ENCODE measurements at places on chromosomes 4 and X. TPM values are rescaled to one million over a fixed set of nuclear protein-coding genes. Genes with fewer than 3 reads are reported as not detected.

The RBM47 gene
- total RNA-seq = 61.1 TPM

The PLAC8 gene
- total RNA-seq = not detected

The CCDC160 gene
- total RNA-seq = not detected

The SMIM10L2A gene
- total RNA-seq = 1.5 TPM

The NKRF gene
- total RNA-seq = 9.8 TPM

The SYN1 gene
- total RNA-seq = 2.7 TPM

The PGAM4 gene
- not detected for total RNA-seq

The TLR10 gene
- not detected for total RNA-seq

The C4orf36 gene
- not detected for total RNA-seq

The XAGE3 gene
- not detected for total RNA-seq

The SPACA5 gene
- not detected for total RNA-seq

The WAS gene
- 4.4 TPM for total RNA-seq

The ASMT gene
- not detected for total RNA-seq

The DOK7 gene
- total RNA-seq = 4.7 TPM

The RS1 gene
- total RNA-seq = not detected

The CPZ gene
- total RNA-seq = 26.3 TPM

The TRAPPC11 gene
- total RNA-seq = 40.3 TPM

GRCh38 chrX:10571260-10571659 is 49.1 kb downstream of the MID1 start:
- DNase-seq = no peak

- no peak for DNase-seq
These were observed 217.9 kb downstream of the ARAP2 start for GRCh38 chr4:36026348-36026880.

DNA sequence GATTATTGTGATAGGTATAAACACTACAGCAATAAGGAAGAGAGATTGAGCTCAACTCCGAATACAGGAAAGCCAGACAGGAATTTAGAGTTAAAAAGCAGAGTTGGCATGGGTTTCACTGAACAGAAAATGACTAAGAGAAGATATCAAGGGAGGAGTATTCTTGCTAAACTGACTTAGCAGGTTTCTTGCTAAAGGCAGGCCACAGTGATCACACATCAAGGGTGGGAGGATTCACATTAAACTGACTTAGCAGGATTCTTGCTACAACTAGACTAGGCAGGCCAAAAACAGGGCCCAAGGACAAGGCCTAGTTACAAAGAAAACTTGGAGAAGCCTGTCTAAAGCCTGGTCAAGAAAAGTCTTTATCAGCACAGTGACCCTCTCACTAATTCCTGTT is 195.1 kb downstream of the MAGEB5 start:
- no peak for DNase-seq

DNA sequence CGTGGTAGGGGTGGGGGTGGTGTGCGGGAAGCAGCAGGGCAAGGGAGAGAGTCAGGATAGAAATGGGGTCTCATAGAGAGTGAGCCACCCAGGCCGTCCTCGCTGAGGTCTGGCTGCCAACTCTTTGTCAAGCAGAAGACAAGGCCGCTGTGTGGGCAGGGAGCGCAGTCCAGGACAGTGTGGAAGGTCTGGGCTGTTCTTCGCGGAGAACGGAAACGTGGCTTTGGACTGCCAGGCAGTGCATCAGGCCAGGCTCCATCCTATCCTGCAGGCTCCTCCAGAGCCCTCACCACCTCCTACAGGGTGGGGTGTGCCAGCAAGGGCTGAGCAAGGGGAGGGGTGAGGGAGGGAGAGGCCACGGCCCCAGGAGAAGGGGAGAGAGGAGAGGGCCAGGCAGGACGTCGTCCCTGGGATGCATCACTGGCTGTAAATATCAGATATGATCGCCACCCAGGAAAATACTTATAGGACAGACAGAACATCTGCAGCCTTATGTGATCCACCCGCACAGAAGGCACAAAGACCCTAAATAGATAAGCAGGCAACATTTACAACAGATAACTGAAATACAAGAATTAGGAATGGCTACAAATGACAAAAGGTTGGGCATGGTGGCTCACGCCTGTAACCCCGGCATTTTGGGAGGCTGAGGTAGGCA is 85.3 kb downstream of the ABLIM2 start:
- DNase-seq = no peak

DNA sequence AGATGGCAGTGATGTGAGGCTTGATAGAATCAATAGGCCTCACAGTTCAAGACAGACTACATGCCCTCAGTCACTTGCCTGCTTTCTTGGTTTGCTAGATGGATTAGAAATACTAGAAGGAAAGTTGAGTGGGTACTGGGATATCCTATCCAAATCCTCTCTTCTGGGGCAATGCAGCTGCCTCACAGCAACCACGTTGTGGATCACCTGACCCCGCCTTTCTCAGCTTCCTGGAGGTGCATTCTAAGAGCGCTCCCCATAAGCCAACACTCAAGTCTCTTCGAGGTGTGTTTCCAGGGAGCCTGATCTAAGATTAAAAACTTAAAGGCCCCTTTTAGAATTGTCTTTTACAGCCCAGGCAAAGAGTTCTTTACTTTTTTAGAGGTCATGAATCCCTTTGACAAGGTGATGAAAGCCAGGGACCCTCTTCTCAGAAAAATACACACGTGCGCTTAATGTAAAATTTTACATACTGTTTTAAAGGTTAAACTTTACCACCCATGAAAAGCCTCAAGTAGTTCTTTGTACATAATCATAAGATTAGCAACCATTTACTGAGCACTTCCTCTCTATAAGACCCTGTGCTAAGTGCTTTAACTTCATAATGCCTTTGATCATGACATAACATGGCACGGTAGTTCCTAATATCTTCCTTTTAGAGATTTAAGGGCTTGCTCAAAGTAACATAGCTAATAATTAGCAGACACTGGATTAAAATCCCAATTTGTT is 840 bp upstream of the RPL34 start:
- no peak for DNase-seq

- no peak for DNase-seq
These were observed 149.8 kb downstream of the STIM2 start for GRCh38 chr4:27010334-27010940.

DNA sequence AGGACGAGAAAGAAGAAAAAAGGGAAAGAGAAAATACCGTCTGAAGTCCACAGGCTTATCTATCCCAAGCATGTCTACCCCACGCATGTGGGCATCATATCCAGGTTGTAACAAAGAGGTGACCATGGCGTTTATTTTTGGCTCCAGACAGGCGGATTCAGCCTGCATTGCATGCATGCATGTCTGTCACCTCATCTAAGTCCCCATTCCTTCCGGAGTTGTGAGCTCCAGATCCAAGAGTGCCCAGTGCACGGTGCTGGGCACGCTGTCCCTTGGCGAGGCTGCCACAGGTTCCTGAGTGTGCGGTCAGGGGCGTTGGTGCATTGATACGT is 905 bp upstream of the GALNTL6 start:
- no peak for DNase-seq

DNA sequence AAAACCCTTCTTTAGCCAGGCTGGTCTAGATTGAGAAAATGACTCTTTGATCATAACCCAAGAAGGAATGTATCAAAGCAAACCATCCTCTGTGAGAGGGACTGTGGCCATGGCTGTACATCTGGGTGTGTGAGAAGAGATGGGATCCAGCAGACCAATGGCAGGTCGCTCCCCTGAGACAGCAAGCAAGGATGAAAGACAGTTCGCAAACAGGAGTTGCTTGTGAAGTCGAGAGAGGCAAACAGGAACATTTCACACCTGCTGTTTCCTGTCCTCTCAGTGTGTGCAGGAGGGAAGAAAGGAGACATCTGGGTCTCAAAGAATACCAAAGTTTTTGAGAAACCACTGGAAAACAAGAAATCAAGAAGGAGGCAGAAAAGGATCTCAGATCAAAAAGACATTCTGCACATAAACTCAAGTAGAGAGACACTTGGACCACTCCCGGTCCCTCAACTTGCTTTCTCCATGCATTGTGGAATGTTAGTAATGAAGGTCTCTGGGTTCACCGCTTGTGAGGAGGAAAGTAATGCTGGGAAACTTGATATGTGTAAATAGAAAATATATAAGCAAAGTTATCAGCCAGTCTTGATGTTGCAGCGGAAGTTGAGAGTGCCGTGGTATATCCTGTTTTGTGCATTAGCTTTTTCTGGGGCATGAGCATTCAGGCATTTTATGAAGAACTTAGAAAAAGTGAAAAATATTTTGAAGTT is 327.5 kb downstream of the BMPR1B start:
- DNase-seq = no peak

- DNase-seq = no peak
These were observed 38.1 kb upstream of the RASGEF1B start for GRCh38 chr4:81509822-81510221.

- no peak for DNase-seq
These were observed 66.1 kb upstream of the HGFAC start for GRCh38 chr4:3375688-3376087.

DNA sequence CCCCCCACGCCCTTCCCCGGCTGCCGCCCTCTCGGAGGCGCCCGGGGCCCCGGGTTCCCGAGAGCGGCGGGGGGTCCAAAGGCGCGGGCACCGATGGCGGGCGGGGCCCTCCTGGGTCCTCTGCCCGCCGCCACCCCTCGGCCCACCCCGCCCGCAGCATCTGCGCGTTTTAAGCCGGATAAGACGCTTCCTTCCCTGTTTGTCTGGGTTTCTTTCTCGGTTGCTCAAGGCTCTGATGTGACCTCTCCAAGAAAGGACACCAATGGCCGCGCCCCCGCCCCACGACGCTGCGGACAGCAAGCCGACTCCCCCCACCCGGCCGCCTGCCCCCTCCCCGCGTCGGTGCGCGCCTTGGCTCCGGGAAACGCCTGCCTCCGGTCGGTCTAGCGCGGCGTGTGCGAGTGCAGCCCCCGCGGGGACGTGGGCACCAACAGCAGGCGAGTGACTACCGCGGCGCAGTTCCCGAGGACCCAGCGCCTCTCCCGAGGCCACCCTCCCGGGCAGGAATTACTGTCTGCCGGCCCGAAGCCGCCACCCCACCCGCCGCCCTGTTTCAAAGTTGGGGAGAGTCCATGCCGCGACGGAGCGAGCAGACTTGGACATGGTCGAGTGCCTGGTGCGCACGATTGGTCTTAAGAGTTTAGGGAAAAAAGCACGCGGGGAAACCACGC is 21.1 kb upstream of the HMX1 start:
- DNase-seq = no peak

DNA sequence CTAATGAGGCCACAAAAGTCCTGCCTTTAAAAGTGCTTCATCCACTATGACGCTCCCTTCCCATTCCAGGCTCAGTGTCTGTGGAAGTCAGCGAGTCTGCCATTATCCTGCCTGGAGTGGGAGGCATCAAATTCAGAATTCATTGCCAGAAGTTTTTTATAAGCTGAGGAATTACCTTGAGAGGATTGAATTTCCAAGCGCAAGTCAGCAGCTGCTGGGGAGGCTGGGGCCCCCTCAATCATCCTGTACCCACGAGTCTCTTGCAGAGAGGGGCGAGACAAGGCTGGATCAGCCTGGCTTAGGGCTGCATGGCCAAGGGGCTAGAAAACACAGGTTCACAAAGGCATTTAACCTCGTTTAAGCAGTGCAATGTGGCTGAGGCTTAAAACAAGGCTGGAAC is 170.5 kb upstream of the NOCT start:
- DNase-seq = no peak

DNA sequence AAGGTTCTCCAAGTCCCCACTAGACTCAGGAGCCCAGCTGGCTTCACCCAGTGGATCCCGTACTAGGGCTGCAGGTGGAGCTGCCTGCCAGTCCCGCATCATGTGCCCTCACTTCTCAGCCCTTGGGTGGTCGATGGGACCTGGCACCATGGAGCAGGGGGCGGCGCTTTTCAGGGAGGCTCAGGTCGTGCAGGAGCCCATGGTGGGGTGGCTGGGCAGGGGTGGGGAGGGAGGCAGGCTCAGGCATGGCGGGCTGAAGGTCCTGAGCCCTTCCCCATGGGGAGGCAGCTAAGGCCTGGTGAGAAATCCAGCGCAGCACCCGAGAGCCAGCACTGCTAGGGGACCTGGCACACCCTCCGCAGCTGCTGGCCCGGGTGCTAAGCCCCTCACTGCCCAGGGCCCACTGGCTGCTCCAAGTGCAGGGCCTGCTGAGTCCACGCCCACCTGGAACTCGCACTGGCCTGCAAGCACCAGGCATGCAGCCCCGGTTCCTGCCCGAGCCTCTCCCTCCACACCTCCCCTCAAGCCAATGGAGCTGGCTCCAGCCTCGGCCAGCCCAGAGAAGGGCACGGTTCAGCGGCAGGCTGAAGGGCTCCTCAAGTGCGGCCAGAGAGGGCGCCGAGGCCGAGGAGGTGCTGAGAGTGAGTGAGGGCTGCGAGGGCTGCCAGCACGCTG is 72.7 kb upstream of the SLIT2 start:
- DNase-seq = no peak

GRCh38 chrX:80765220-80765625 is 44.5 kb downstream of the BRWD3 start:
- no peak for DNase-seq

GRCh38 chr4:144174401-144175067 is 34.0 kb upstream of the GYPA start:
- DNase-seq = no peak

DNA sequence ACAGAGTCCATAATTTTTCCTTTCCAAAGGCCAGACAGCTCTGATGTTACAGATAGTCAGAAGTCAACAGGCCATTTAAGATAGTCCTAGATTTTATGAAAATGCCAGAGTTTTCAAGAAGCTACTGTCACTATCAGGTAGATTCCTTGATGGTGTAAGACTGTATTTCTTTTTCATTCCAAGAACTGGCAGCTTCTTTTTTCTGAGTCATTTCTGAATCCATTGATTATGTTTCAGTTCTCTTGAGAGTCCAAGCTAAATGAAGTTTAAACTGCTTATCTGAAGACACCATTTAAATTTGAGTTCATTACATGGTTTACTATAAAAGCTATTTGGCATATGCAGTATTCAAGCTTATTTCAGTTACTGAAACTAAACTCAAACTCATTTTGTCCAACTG is 44.6 kb downstream of the RASSF6 start:
- no peak for DNase-seq

DNA sequence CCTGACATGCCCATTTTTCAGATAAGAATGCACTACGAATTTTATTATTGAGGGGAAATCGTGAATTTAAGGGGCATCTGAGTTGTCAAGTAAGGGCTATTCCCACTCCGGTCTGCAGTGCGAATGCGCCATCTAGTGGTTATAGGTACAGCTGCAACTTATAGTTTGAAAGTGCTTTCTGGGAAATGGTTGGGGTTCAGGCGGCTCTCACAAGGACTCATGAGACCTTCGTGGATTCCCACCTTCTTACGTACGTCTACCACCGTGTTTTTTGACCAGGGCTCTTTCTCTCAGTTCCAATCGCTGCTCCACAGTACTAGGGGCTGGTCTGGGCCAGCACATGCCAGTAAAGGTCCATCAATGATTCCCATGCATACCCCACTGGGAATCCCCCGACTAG is 12.3 kb downstream of the MSL3 start:
- no peak for DNase-seq

- DNase-seq = no peak
These were observed 322.9 kb downstream of the ANKRD50 start for GRCh38 chr4:124389591-124389990.

Data from vagina (tissue), 2 donors.